ENCODE measurements at places on chromosomes 13 and 19.

- DNase-seq, result no peak
These were observed 39.1 kb upstream of the RNF113B start for GRCh38 chr13:98216135-98216565.

GRCh38 chr19:13741893-13742292, 22.4 kb upstream of the MRI1 start:
- DNase-seq, result no peak

DNA sequence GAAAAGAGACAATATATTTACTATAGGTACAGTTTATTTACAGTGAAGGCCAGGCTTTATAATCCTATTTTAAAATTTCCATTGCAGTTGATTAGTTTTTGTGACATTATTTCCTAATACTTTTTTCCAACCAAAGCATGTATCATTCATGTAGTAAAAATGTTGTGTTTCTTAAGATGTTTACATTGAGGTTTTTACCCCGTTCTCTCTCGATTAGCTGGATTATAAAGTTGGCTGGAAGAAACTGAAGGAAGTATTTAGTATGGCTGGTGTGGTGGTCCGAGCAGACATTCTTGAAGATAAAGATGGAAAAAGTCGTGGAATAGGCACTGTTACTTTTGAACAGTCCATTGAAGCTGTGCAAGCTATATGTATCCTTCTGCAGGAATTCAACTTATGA, 21.2 kb downstream of the HNRNPM start:
- no peak for DNase-seq

- DNase-seq, result no peak
These were observed 46.3 kb downstream of the SIPA1L3 start for GRCh38 chr19:37953171-37953917.

DNA sequence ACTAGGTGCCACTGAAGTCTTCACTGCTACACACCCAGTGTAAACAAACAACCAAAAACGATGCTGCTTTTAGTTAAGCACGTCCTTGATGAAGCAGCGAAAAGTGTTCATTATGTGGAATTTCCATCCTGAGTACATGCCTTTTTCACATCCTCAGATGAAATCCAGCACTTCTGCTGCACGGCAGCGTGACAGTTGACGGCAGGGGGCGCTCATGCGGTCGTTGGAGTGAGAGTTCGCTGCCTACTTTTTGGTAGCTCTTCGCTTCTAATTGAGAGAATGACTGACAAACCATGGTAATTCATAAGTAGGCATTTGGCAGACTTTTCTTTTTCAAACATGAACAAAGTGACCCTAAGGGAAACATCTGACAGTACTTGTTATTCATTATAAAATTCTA, 1124.9 kb downstream of the EFNB2 start:
- no peak for DNase-seq

- no peak for DNase-seq
These were observed 4.7 kb upstream of the FLT1 start for GRCh38 chr13:28499609-28500008.

DNA sequence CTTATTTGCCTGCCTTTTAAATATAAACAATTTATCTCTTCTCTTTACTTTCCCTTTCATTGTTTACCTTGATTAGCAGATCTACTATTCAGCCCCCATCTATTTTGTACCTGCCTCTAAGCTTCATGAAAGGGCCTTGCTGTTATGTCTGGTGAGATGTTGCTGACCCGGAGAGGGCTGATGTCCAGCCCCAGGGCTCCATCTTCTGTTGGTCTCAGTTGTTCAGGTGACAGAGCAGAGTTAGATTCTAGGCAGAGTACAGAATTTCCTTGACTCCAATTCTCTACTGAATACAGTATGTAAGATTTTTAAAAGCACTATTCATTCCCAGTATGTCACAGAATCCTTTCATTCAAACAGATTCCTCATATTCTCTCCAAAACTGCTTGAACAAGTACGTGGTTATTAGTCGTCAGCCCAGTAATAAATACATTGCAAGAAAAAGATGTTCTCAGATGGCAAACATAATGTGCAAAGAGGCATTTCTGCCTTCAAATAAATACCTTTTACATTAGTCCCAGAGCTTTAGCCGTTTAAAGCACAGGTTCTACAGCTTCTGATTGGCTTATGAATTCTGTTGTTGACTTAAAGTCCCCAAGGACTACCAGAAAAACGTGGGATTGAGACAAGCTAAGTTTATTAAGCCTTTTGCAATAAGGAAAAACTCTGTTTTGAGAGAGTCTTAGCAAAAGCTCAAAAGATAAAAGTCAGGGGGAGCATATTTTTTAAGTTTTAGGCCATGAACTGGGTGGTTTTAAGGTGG, 159.1 kb downstream of the GPC5 start:
- no peak for DNase-seq

DNA sequence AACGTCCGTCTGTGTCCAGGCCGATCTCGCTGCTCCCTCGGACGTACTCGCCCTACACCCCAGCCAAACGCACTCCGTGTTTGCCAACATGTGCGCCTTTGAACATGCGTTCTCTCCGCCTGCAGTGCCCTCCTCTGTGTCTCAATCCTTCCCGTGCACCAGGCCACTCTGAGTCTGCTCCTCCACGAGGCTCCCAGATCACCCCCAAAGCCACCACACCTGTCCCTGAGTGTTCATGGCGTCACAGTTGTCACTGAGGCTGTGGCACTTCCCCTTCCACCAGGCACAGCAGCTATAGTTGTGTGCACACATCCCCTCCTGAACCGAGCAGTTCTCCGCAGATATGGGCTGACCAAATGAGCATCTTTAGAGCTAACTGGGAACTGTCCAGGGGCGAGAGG, 35.6 kb downstream of the RASA3 start:
- no peak for DNase-seq

- no peak for DNase-seq
These were observed 24.3 kb downstream of the RCBTB1 start for GRCh38 chr13:49561062-49561410.

DNA sequence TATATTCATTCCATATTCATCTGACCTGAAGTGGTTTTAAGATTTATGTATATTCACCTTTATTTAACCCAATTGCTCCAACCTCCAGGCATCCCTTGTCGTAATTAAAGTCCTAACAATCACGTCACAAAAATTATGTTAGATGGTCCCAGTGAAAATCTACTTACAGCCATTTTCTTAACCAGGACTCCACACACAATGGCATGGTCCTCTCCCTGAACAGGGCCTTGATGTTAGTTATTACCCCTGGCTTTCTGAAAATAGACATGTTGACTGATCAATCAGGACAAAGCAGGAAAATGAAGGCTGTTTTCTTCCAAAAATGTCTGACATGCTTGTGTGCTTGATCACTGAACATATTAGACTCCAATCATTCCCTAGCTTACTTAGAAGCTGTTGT, 542.7 kb upstream of the SLITRK5 start:
- DNase-seq, result no peak

DNA sequence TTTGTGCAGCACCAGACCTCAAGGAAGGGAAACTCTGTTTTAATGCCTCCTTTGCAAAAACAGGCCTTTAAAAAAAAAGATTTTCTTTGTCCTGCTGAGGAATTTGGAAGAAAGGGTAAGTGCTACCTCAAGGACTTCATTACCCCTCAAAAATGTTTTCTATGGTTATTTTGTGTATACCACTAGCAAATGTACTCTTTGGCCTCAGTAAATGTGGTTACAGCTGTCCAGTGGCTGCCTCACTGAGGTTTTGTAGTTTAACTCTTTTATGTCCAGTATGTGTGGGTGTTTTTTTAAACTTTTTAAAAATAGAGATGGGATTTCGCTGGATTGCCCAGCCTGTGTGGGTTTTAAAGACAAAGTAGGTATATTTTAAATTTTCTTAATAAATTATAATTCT, 42.2 kb upstream of the TSC22D1 start:
- no peak for DNase-seq

- no peak for DNase-seq
These were observed 4.7 kb downstream of the ALOX5AP start for GRCh38 chr13:30739761-30740642.

- no peak for DNase-seq
These were observed 64.8 kb upstream of the GPR183 start for GRCh38 chr13:99371956-99372355.

- DNase-seq, result peak; percentile 32
These were observed 154.2 kb downstream of the TM9SF2 start for GRCh38 chr13:99655351-99656091.

DNA sequence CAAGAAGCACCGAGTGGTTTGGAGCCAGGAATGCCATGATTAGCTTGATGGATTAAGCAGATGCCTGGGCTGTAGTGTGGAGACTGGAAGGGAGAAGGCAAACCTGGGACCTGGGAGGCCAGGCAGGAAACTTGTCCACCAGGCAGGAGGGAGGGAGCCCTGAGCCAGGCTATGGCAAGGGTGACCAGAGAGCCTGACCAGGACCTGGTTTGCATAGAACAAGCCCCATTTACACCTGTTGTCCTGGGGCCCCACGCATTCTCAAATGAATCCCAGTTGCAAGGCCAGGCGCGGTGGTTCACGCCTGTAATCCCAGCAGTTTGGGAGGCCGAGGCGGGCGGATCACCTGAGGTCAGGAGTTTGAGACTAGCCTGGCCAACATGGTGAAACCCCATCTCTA, 50.2 kb upstream of the LATS2 start:
- no peak for DNase-seq

DNA sequence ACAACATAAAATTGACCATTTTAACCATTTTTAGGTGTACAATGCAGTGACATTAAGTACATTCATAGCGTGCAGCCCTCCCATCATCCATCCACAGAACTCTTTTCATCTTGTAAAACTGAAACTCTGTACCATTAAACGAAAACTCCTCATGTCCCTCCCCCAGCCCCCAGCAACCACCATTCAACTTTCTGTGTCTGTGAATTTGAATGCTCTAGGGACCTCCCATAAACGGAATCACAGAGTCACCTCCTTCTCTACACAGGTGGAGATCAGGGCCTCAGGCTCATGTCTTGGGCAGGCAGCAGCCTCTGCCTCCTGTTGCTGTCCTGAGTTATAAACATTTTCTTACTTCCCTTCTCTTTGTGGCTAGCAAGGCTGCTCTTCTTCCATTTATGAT, 7.3 kb upstream of the CCNE1 start:
- DNase-seq, result no peak

DNA sequence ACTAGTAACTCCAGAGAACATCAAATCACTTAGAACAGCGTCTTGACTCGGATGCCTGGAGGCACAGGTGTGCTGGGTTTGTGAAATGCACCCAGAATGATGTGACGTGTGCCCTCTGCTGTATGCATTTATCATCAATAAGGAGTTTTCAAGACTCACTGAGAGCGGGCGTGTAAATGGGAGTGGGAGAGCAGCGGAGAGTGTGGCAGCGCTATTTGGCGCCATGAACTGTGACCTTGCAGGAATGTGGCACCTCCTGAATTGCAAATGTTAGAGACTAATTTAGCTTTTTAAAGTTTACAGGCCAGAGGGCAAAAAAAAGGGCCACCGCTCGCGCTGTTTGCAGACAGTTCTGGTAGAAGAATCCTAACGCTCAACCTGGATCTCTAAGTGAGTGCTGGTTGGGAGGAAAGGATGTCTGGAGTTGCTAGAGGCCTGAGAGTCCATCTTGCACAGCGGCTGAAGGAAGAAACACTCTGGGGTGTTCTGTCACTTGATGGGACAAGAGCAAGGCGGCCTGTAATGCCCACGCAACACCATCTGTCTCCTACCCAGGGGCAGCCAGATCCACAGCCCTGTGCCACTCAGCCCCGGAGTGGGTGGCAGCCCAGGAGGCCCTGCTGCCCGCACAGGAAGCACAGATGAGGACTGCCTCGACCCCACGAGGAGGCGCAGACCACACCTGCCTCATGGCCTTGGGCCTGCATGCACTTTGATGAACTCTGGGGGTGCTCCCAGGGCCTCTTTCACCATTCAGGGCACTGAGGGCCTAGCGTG, 19.7 kb downstream of the RANBP3 start:
- no peak for DNase-seq
